ENCODE measurements at places on chromosomes 2 and 18. TPM values are rescaled to one million over a fixed set of nuclear protein-coding genes. Genes with fewer than 3 reads are reported as not detected.

Gene HRH4
- not detected for total RNA-seq

Gene SH3YL1
- total RNA-seq, result 19.7 TPM

Gene NT5DC4
- total RNA-seq, result not detected

Gene UGT1A5
- total RNA-seq, result not detected

DNA sequence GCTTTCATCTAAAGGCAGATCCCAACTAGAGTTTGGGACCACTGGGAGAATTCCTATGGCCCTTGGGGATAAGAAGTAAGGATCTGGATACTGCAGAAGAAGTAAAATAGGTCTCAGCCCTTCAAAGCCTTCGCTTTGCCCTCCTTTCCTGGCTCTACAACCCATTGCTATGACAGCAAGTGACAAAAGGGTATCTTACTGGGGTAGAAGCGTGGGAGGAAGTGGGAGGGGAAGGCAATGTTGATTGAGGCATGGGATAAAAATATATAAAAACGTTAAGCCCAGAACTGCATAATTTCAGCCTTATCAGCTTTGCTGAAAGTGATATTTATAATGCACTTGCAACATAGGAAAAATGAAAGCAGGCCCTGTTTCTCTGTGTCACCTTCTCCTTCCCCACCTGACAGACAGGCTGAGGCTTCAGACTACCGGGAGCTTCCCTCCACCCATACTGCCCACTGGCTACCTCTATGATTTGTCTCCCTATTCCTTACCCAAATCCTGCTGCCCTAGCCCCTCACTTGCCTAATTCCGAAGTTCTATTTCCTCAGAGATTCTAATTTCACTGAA is 14.9 kb upstream of the SOS1 start:
- peaks cover 25% of the 10 kb centered on the region for H3K4me1 ChIP-seq
- no peaks in the 10 kb centered on the region for H3K36me3 ChIP-seq
- peak overlapping the region; percentile 27 for H3K4me3 ChIP-seq
- H3K27me3 ChIP-seq, result no peaks in the 10 kb centered on the region

- no peak for DNase-seq
- H3K27ac ChIP-seq, result no peak overlapping the region
- no peaks in the 10 kb centered on the region for H3K36me3 ChIP-seq
- H3K4me1 ChIP-seq, result no peaks in the 10 kb centered on the region
- H3K27me3 ChIP-seq, result no peaks in the 10 kb centered on the region
- H3K4me3 ChIP-seq, result no peak overlapping the region
Observed at GRCh38 chr2:53672881-53673522, 94.6 kb upstream of the CHAC2 start.

- no peak for DNase-seq
- H3K4me1 ChIP-seq, result no peaks in the 10 kb centered on the region
- no peaks in the 10 kb centered on the region for H3K27me3 ChIP-seq
Observed at GRCh38 chr2:121362226-121362625, 77.2 kb upstream of the TFCP2L1 start.

DNA sequence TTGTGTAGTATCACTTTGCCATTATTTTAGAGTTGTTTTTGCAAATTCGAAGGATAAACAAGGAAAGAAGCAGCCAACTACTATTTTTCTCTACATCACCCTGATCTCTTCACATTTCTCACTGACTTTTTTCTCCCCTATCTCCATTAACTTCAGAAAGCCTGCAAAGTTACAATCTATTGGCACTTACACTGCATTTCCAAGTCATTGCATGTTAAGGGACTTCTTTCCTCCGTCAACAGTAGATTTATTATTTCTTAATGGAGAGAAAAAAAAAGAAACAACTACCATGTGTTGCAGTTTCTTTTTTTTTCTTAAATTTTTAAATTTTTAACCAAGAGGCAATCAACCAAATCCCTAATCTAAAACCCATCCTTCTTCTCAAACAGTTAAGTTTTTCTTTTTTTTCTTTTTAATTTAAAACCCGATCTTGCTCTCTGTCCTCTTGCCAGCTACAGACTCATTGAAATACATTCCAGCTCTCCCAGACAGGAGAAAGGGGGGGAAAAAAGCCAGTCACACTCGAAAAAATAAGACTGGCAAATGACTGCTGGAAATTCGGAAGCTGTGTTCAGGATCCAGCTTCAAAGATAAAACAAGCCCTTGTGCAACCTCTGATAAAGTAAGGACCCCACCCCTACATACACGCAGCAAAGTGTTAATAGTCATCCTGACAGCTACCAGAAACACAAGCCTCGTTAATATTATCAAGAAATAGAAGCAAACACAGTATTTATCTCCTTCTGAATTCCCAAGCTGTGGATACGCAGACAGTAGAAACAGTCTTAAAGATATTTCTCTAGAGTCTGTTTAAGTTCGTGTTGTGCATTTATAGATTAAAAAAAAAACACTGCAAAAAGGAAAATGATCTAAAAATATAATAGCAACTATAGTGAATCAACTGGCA is 1.3 kb downstream of the LRRTM4 start:
- H3K36me3 ChIP-seq, result no peaks in the 10 kb centered on the region
- no peaks in the 10 kb centered on the region for H3K4me1 ChIP-seq
- no peaks in the 10 kb centered on the region for H3K27me3 ChIP-seq
- H3K27ac ChIP-seq, result no peak overlapping the region
- no peak overlapping the region for H3K4me3 ChIP-seq

DNA sequence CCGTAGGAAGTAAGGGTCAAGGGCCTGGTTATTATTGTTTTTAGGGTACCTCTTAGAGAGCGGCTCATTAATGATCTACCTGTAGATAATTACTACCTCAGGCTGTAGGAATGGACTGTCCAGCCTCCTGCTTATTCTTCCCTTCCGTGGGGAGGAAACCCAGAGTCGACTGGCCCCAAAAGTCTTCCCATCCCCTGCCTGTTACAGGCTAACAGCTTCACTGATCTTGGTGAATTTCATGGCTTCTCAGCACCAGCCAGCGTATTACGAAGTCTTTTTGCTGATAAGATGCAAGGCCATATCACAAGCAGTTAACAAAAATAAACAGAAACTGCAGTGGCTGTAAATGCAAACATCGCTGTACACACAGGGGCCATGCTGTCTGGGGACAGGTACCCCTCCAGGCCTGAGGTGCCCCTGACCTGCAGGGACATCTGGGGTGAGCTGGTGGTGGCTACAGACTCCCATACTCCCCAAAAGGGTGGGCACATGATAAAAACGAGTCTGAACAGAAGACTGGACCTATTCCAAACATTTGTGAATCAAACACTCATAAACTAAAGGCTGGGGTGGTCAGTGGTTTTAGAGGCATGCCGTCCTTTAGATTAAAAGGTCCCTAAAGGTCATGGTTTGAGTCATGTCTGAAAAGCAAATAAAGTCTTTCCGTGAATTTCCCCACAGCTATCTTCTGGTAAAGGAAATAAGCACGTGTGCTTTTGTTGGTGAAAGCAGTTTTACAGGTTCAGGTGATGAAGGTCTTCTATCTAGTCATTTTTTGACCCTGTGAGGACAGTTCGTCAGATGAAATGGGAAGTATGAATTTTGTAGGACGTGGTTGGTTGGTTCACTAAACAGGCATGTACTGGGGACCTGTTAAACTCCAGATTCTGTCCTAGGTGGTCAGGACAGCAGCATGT is 36.7 kb downstream of the TTC39C start:
- H3K4me3 ChIP-seq, result no peak overlapping the region
- H3K27ac ChIP-seq, result no peak overlapping the region
- no peaks in the 10 kb centered on the region for H3K36me3 ChIP-seq
- no peak for DNase-seq
- H3K4me1 ChIP-seq, result peaks cover 77% of the 10 kb centered on the region

- H3K27me3 ChIP-seq, result no peaks in the 10 kb centered on the region
- no peaks in the 10 kb centered on the region for H3K36me3 ChIP-seq
- no peaks in the 10 kb centered on the region for H3K4me1 ChIP-seq
- no peak overlapping the region for H3K27ac ChIP-seq
Observed at GRCh38 chr18:354003-354402, 86.2 kb upstream of the THOC1 start.

DNA sequence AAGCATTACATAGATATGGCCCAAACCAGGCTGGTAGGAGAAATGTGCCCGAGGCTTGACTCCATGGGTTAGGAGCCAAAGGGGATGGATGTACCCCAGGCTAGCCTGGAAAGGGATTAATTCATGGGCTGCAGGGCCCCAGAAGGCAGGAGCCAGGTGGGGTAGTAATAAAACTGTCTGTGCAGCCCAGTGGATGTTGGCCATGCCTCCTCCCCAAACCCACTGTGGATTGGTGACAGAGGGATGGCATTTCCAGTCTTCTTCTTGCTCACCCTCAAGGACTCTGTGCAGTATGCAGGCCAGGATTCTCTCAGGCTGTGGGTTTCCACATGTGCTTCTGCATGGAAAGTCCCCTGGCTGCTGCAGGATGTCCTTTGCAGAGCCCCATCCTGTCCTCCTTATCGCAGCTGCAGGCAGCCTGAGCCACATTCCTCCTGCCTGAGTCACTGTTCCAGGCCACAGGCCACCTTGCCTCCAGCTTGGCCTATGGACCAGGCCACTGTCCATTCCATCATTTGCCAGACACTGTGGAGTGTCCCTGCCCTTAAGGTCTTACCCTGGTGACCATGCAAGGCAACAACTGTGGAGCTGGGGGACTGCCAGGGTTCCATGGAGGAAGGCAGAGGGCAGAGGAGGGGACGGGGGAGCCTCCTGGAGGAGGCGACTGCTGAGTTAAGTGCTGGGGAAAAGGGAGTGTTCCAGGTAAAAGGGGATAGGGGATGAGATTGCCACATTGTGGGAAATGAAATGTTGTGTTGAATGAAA is 38.9 kb downstream of the INO80C start:
- H3K4me1 ChIP-seq, result no peaks in the 10 kb centered on the region
- no peak overlapping the region for H3K4me3 ChIP-seq
- no peaks in the 10 kb centered on the region for H3K36me3 ChIP-seq
- DNase-seq, result no peak

DNA sequence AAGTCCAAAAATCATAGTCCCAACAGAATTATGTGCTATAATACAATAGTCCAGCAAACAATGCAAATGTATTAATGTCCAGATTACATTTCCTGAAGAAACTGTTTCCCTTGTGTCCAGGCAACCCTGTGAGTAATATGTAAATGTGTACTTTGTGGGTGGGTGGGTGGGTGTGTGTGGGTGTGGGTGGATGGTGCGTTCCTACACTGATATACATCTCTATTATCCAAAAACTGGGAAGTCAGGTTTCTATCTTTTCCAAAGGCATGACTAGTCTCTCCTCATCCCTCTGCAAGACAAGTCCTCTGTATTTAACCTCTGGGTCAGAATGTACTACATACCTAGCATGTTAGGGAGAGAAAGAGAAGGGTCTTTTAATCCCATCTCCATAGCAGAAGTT is 71.6 kb downstream of the LNPK start:
- no peak for DNase-seq
- no peak overlapping the region for H3K27ac ChIP-seq
- no peak overlapping the region for H3K4me3 ChIP-seq

GRCh38 chr18:50665519-50665918 is 105.6 kb downstream of the MAPK4 start:
- no peak for DNase-seq
- H3K4me1 ChIP-seq, result no peaks in the 10 kb centered on the region
- H3K27ac ChIP-seq, result no peak overlapping the region
- no peaks in the 10 kb centered on the region for H3K36me3 ChIP-seq
- no peak overlapping the region for H3K4me3 ChIP-seq

GRCh38 chr2:229947544-229947943 is 25.2 kb downstream of the FBXO36 start:
- H3K4me3 ChIP-seq, result no peak overlapping the region
- H3K27me3 ChIP-seq, result no peaks in the 10 kb centered on the region
- no peaks in the 10 kb centered on the region for H3K4me1 ChIP-seq
- H3K36me3 ChIP-seq, result no peaks in the 10 kb centered on the region
- DNase-seq, result no peak

- no peak for DNase-seq
- H3K4me1 ChIP-seq, result no peaks in the 10 kb centered on the region
- H3K36me3 ChIP-seq, result no peaks in the 10 kb centered on the region
- H3K4me3 ChIP-seq, result no peak overlapping the region
- H3K27me3 ChIP-seq, result no peaks in the 10 kb centered on the region
Observed at GRCh38 chr2:195709901-195710806, 53.1 kb downstream of the SLC39A10 start.

DNA sequence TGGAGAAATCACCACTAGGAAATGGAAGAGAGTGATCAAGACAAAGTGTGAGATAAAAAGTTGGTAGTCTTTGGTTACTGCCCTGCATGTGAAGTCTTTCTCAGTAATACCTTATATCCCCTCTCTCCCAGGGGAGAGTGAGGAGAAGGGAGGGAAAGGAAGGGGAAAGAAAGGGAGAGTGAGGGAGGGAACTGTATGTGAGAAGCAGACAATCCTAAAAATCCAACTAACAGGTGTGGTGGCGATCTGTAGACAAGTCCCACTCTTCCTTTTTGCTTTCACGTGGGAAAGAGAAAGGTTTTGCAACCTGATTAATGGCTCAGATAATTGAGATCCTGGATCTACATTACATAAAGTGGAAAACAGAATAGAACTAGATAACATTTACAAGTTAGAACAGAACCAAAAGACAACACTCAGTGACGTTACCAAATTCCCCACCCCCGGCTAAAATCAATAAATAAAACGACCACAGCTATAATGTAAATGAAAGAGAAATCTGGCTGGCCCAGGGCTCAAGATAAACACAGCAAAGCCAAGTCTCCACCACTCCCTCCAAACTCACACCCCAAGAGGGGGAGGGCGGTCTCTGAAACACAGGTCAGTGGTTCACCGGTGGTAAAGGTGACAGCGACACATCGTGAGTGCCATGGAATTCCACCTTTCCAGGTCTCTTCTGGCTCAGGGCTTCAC is 10.0 kb upstream of the APCDD1 start:
- no peak for DNase-seq
- H3K27me3 ChIP-seq, result no peaks in the 10 kb centered on the region
- no peaks in the 10 kb centered on the region for H3K36me3 ChIP-seq
- H3K27ac ChIP-seq, result no peak overlapping the region
- H3K4me1 ChIP-seq, result no peaks in the 10 kb centered on the region
- no peak overlapping the region for H3K4me3 ChIP-seq

DNA sequence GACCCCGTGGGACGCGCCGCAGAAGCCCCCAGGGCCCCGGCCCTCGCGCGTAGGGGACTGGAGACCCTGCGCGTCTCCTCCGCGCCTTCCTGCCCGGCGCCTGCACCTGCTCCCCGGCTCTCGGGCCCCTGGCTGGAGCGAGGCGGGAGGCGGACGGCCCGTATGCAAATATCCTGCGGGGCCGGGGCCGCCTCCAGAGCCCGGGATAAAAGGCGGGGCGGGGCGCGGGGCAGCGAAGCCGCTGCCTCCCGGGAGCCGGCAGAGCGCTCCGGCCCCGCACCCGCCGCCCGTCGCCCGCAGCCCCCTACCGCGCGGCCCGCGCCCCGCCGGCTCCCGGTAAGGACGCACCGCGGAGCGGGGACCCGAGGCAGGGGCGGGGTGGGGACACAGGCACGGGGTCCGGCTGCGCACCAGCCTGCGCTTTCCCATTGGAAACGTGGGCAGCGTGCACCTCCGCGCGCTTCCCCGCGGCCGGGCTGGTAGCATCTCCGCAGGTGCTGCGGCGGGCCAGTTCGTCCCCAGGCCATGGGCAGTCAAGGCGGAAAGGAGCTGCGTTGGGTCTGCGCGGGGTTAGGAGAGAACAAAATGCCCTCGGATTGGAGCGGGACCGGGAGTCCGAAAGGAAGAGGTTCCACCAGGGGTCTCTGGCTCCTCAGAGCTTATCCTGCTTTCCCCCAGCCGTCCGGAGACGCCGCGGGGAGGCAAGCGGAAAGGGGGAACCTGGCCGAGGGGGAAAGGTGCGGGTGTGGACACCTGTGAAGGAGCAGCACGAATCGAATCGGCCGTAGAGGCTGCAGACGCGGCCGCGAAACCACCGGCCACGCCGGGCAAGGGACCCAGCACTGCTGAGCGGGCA is at the start of gene ATP6V1C2:
Gene ATP6V1C2, plus strand, starts transcription at position 235 of the 856 bp plus-strand sequence. CDS start 1,220 bp downstream, outside the sequence.
- no peaks in the 10 kb centered on the region for H3K36me3 ChIP-seq
- peaks cover 14% of the 10 kb centered on the region for H3K27me3 ChIP-seq
- no peak for DNase-seq
- H3K4me3 ChIP-seq, result no peak within 1 kb of the TSS
- no peak within 1 kb of the TSS for H3K27ac ChIP-seq
